Stimulated activated CD8-positive, alpha-beta memory T cell treated with anti-CD3 and anti-CD28 coated beads, Interleukin-2, amount 100 ng/mL, for 1 hour (primary cell): ENCODE measurements at places on chromosomes 1 and 21.

DNA sequence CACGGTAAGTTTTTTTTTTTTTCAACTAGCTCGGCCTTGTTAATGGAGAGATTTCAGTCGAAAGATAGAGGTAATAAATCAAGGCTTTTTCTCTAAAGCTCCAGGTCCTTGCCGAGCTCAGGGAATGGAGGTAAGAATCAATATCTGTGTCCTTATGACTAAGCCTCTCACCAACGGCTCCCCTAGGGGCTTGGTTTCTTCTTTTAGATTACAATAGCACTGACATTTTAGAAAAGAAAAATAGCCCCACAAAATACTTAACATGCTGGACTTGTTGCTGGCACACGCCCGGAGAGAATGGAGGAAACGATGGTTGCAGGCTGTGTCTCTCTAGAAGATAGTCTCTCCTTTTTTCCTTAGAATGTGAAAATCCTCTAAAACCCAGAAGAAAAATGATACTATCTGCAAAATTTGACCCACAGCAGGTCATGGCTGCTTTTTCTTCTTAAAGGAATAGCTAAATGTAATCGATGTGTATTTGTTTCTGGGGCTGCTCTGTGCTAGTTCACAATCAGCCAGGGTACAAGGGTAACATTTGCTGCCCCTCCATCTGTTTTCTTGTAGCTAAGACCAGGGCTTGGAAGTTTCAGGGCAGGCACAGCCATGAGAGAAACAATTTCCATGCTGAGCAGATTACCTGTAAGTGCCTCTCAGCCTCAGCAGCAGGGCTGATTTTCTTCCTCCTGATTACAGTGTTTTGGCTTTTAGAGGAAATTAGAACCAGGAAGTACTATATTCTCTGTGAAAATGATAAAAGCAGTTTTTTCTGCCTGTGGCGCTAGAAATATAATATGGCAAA is 86.2 kb upstream of the GNG12 start:
- no peak for DNase-seq

DNA sequence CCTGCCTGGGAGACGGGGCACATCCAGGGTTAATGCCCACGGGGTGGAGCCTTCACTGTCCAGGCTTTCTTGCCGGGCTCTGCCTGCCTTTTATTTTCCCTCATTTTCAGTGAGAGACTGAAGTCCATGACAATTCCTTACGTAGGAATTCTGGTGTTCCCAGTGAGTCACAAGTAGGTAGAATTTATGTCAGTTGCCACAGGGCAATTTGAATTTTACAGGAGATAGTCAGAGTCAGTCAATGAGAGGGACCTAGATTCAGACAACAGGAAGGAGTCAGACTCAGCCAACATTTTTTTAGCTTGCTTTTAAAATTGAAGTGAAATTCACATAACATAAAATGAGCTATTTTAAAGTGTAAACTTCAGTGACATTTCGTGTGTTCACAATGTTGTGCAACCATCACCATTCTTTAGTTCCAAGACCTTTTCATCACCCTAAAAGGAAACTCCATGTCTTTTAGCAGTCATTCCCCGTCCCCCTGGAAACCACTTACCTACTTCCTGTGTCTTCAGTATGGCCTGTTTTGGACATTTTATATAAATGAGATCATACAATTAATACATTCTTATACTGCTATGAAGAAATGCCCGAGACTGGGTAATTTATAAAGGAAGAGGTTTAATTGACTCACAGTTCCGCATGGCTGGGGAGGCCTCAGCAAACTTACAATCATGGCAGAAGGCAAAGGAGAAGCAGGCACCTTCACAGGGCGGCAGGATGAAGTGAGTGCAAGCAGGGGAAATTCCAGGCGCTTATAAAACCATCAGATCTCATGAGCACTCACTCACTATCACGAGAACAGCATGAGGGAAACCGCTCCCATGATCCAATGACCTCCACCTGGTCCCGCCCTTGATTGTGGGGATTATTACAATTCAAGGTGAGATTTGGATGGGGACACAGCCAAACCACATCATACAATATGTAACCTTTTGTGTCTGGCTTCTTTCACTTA is 14.6 kb downstream of the AJAP1 start:
- no peak for DNase-seq

DNA sequence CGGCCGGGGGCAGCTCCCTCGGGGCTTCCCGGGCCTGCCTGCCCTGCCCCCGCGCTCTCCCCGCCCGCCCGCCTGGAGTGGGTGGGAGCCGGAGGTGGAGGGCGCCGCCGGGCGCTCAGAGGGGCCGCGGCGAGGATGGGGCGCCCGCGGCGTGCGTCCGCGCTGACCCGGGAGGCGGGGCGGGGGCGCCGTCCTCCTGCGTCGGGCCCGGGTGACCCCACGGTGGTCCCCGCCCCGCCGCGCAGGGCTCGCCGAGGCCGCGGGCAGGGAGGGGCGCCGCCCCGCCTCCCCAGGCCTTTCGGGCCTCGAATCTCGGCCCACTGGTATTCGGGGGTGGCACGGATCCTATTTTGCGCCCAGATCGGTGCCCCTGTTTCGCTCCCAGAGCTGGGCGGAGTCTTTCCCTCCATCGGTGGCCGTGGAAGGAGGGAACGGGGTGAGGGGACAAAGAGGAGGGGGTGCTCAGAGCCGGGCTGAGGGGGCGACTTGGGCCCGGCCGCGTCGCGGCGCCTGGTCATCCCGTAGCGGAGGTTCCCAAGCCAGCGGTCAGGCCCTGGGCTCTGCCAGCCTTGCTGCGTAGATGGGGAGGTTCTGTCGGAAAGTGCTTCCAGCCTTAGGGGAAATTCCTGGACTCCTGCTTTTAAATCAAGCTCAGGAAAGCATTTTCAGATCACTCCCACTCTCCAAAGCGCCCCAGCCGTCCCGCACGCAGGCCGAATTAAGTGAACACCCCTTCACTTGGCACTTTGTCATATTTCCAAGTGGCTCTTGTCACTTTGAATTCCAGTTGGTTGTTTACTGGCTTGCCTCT is 545 bp downstream of the PATJ start:
- no peak for DNase-seq

- DNase-seq = no peak
Measured at GRCh38 chr21:34046917-34047316, 26.5 kb upstream of the MRPS6 start.

- no peak for DNase-seq
Measured at GRCh38 chr1:147223740-147224615, 1.2 kb downstream of the FMO5 start.

DNA sequence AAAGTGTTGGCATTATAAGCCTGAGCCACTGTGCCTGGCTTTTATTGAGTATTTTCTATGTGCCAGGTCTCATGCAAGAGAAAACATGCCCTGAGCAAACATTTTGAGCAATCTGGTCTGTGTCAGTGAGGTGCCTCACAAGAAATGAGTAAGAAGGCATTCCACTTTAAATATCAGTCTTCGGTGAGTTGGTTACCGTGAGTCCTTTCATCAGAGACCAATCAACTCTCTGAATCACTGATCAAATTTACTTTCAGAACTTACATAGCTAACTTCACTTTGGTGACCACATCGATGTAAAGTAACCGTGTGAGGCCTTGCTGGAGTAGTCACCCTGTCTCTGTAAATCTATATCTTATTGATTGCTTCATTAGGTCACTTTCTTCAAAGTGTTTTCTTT is 14.3 kb upstream of the DDX59 start:
- DNase-seq = no peak

GRCh38 chr21:26554365-26554764 is 18.7 kb downstream of the CYYR1 start:
- DNase-seq = no peak

DNA sequence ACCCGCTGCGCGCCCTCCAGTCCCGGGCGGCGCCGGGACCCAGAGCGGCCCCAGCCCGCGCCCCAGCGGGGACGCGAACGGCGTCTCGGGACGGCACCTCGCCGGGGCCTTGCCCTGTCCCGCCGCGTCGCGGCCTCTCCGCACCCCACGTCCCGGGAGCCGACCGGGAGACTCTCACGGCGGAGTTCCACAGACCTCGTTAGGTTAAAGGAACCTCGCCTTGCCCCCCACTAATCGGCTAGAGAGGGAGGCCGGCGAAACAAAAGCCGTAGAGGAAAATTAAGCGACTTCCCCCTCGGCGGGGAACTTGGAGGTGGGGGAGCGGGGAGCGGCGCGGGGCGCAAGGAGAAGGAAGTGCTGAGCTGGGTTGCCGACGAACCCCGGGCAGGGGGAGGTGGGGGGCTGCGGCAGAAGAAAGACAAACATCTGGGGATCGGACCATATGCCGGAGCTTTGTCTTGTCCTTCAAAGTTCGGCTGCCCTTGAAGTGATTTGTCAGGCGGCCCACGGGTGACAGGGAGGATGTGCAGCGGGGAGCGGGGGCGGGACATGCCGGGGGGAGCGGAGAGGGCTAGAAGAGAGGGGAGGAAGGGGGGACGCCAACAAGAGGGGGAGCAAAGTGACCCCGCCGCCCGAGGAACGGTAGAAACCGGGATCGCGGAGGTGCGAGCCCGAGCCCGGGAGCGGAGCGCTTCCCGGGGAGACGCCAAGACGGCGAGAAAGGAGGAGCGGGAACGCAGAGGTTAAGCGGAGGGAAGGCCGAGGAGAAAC is 120.0 kb upstream of the RRP15 start:
- no peak for DNase-seq

- no peak for DNase-seq
Measured at GRCh38 chr1:243841507-243841906, 8.5 kb downstream of the AKT3 start.

DNA sequence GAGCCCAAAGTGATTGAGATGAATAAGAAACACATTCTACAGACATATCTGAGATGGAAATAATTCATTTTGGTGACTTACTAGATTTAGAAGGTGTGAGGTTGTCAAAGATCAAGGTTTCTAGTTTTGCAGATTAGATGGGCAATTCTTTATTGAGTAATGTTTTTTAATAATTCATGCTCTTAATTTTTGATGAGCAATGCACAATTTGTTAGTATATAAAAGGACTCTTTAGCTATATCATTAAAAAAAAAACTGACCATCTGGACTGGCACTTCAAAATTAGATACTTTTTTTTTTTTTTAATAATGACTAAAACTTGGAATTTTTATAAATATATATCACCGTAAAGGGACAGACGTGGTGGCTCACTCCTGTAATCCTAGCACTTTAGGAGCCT is 63.9 kb downstream of the FMN2 start:
- no peak for DNase-seq

DNA sequence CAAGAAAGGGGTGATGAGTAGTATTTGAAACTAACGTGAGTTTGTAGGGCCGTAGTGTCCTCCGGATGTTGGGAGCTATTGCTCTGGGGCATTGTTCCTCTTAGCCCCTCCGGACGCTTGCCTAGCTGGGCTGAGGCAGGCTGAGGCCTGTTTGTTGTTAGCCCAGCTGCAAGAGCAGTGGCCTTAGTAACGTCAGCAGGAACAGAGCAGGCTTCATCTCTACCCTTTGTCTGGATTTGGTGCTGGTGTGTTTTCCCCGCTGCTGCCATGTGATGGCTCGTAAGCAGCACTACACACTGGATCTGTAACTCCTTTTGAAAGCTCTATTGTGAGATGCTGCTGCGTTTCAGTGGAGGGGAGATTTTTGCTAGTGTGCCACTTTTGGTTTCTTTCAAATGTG is 57.6 kb downstream of the DNM3 start:
- DNase-seq = no peak

DNA sequence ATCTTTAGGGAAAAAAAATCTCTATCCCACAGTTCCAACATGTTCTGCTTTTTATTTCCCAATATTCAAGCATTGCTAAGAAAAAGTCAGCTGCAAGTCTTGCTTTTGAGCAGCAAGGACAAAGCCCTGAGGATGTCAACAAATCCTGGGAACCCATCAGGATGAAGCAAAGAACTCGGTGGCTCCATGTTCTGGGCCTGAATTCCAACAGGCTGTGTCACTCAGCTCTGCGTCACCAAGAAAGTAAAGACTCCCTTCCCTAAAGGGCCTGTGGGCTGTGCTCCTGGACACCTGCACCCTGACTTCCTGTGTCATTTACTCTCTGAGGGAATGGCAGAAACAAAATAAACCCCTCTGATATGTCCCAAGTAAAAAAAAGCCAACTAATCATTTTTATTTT is 95.5 kb downstream of the TIAM1 start:
- DNase-seq = no peak

GRCh38 chr1:82819234-82819633 is 1018.5 kb downstream of the ADGRL2 start:
- no peak for DNase-seq

DNA sequence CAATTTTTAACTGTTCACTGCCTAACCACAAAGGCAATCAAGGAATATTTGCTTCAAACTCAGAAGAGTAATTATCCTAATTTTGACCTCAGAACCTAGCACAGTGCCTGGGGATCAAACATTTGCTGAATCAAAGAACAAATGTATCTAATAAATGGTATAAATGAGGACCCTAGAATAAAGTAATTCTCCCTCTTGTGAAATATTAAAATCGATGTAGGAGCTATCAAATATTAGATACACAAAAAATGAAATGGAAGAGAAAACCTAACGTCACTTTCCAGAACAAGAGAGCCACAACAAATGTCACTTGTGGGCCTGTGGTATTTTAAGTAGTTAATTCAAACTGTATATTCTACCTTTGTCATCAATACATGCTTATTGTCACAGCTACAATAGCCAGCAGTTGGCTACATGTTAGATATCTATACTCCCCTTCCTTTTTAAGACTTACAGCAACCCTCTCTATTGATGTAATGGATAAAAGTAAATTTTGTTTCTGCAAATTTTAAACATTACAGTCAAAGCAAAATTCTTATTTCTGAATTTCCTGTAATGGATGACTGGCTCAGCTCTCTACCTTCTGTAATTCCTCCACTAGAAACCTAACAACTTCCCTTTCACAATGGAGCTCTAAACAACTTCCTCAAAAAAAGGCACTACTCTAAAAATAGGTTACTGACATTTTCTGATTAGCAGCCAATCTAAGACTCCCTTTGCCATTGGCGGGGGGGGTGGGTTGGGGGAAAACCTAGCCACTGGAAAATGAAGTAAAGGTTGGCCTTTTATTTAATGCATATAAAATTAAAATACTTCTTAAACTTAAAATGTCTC is 37.6 kb downstream of the PUM1 start:
- no peak for DNase-seq

DNA sequence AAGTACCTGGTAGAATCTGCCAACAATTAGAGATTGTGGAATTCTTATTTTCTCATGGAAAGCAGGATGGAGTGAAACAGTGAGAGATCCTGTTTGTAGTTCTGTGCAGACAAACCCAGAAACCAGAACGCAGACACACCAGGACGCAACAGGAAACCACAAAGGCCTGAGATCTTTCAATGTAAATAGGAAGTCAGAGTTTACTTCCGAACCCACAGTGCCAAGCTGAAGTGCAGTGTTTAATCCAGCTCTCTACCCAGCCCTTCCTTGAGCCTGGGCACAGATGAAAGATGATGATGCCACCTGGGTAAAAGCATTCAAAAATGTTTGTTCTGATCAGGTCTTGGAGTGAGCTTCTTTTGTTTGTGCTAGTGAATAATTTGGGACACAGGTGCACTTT is 244.2 kb upstream of the HOOK1 start:
- no peak for DNase-seq

DNA sequence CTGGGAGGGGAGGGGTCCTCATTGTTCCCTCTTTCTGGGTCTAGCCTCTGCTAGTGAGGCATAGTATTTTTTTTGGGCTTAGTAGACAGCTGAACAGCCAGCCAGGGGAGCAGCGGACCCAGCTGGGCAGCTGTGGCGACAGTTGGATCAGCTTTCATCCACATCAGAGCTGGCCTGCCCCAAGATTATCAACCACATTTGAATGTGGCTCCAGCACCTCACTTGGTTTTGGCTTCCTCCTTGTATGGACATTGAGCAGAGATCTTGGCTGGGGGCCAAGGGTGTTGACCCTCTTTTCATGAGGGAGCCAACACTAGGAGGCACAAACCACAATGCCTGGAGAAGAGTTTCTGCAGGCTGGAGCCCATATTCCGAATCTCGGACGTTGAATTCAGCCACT is 25.0 kb downstream of the WNT4 start:
- DNase-seq = no peak
